Inflammatory macrophage treated with lipopolysaccharide for 4 hours (primary cell): ENCODE measurements at places on chromosomes 6 and 20.

- no peak for DNase-seq
Observed at GRCh38 chr20:1242099-1242498, 16.3 kb downstream of the RAD21L1 start.

GRCh38 chr20:33863440-33864323, 52.5 kb downstream of the CHMP4B start:
- no peak for DNase-seq

DNA sequence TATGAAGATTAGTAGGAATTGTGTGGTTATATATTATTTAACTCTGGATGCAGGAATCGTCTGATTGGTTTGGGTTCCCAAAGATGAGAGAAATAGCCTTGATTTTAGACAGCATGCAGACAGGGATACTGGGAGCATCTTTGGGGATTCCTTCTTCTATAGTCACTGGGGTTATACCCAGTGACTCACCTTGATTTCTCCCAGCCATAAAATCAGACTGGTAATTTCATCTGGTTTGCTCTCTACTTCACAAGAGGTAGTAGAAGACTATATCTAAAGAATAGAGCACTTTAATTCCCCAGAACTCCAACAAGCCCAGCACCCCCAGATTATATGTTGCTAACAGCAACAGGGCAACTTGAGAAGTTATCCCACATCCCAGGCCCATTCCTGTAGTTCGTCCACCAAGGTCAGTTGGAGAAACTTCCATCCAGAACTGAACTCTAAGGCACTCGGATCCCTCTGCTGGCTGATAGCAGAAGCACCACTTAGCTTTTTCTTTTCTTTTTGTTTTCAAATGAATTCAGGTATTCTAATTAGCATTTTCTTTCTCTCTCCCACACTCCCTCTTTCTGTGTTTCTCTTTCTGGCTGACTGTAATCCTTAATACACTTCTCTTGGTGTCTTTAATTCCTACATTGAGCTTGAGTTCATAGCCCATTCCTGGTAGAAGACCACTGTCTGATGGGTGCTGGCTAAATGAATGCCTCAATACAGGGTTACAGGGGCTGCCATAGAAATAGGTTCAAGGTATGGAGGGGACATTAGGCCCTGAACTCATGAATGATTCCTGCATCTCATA, 20.4 kb upstream of the EFHC1 start:
- peak; percentile 58 for DNase-seq

DNA sequence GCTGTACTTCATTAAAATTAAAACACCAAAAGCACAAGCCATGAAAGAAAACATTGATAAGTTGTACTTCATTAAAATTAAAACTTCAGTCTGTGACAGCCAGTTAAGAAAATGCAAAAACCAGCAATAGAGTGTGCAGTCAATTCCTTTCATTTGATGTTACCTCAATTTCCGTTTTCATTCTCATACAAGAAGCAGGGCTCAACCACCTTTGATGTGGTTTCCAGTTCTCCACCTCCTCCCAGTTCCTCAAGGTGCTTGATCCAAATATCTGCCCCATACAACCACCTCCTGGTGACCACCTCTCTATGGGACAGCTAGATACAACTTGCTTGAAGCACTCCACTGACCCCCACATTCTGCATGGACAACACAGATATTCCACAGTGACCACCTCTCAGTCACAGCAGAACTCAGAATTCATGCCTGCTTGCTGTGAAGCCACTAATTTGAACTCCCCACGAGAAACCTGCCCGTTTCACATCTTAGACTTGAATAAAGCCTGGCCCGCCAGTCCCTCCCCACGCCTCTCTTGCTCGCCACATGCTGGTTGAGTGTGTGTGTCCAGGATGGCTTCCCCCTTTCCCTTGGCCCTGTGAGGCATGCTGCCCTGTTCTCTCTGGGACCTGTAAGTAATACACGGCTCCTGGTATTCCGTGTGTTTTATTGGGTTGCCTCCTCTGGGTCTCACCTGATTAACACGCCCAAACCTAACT, 66.1 kb downstream of the FAM50B start:
- DNase-seq = no peak

GRCh38 chr6:161238500-161238899, 35.4 kb downstream of the AGPAT4 start:
- DNase-seq = peak; percentile 42

- no peak for DNase-seq
Observed at GRCh38 chr20:51438136-51438535, 104.4 kb downstream of the NFATC2 start.

- DNase-seq = no peak
Observed at GRCh38 chr20:58723628-58723984, 31.0 kb downstream of the NPEPL1 start.

DNA sequence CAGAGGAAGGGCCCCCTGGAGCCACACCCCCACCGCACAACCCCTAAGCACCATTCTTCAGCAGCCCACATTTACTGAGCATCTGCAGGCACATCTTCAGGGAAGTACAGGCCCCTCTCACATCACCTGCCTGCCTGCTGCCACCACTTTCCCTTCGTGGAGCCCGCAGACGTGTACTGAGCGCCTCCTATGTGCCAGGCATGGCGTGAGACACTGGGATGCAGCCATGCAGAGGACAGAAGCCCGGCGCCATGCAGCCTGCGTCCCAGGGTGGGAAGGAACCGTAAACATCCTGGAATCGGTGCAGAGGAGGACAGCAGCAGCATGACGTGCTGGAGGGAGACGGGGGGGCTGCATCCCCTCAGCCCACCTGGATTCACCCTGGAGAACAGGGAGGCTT, 78.1 kb downstream of the GRM4 start:
- no peak for DNase-seq

DNA sequence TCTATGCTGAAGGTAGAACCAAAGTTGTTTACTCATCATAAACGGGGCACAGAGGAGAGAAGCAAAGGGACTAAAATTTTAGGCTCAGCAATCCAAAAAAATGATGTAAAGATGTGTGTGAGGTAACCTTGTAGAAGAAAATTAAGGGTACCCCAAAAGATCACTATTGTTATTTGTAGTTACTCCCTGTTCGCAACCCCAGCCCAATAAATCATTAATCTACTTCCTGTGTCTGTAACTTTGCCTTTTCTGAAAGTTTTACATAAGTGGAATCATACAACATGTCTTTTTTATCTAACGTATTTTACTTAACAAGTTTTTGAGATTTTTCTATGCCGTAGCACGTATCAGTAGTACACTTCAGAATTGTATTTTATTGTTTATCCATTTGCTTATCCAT, 1114.8 kb upstream of the GJE1 start:
- no peak for DNase-seq

DNA sequence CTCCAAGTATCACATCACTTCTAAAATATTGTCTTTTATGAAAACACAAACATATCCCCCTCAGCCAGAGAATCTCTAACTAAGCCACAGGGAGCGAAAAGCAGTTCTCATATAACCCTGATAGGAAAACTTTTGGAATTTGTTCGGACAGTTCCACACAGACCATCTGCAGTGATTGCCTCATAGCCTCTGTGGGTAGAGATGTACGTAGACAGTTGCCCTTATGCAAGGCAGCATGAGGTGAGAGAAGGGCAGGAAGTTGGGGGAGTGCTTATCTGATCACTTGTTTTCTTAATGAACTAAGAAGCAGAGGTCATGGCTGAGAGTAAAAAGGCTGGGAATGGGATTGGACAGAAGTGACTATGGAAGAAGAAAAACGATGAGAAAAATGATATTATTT, 39.6 kb downstream of the SLC23A2 start:
- peak; percentile 86 for DNase-seq

DNA sequence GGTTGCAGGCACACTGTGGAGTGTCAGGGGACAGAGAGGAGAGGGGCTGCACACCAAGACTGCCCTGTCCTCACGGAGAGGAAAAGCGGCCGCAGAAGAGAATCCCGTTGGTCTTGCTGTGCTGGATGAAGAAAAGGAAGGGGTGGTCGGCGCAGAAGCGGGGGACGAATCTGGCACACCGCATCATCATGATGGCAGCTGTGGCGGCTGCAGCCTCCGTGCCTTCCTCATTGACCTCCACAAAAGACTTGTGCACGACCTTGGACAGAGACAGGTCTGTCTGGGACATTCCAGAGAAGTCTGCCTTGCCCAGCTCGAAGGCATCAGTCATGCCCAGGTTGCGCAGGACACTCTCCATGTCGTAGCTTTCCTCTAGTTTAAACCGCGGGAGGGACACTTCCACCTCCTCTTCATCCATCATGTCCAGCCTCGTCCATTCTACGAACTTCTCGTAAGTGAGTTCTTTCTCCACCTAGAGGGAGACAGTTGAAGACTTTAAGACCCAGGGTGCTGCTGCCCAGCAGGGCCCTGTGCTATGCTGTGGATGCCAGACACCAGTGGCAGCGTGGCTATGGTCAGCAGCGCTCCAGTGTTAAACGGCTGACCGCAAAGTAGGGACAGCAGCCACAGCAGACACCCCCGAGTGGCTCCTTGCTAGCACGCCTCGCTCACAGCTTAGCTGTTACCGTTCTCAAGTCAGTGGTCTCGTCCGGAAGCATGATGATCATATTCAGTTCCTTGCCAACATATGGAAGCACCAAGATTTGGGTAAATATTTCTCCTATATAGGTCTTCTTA, 22.9 kb downstream of the SERPINB6 start:
- no peak for DNase-seq

DNA sequence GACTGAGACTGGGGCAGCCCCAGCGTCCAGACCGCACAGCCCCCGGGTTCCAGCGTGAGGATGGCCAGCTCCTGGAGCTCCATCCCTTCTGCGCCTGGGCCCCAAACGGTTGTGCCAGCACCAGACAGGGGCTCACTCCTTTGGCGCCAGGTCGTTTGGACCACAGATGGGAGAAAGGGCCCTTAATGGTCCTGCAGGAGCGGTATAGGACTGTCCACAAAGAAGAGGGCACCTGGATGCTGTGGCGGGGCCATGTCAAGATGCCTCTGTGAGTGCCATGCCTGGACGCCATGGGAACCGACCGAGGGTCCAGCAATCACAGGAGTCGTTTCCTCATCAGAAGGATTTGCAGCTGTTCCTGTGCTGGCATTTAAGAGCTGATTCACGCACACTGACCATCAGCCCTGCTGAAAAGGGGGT, 82.7 kb downstream of the DLL1 start:
- no peak for DNase-seq

DNA sequence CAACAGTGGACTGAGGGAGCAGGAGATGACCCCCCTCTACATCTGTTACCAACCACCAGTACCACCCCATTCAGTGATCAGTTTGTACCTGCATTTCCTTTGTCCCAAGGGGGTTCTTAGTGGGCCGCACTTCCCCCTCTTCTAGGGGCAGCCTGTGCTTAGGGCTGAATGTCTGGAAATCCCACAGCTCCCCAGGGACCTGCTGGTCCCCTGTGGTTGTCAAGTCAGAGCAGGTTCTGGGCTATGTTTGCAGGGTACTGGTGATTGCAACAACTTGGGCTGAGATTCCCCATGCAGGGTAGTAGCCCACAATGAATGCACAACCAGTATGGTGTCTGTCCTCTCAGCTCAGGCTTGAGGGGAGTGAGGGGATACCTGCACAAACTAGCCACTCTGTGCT, 39.7 kb upstream of the COL10A1 start:
- DNase-seq = no peak

DNA sequence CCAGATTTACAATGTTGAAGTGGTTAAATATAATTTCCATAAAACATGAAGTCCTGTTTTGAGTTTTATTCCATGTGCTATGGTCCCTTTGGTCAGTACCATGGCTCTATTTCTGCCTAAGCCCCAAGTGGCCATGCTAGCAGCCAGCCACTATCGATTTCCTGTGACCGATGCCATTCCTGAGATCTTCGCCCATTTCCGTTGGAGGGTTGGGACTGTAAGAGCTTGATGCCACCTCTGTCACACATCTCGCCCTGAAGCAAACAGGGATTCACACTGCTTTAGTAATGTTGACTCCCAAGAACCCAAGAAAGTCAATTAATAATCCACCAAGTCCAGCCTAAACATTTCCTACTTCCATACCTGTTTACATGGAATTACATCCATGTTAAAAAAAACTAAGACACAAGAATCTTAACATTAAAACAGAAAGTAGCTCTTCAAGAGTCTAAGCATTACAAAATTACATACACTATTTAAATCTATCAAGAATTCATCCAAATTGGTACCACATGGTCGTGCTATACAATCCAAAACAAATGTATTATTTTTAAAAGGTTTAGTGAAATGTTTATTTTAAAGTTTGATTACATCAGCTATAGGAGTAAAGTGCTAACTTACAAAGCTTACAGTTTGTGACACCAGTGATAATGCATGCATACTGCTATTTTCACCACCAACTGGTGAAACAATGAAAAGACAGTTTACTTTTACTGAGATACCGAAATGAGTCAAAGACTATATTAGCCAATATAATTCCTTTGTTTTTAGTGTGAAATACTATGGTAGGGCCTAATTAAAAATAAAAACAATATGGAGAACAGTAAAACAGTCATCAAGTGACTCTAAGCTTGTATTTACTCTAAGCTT, 2.5 kb downstream of the RBM39 start:
- peak; percentile 62 for DNase-seq

GRCh38 chr6:101088594-101088993, 207.5 kb upstream of the ASCC3 start:
- DNase-seq = no peak

DNA sequence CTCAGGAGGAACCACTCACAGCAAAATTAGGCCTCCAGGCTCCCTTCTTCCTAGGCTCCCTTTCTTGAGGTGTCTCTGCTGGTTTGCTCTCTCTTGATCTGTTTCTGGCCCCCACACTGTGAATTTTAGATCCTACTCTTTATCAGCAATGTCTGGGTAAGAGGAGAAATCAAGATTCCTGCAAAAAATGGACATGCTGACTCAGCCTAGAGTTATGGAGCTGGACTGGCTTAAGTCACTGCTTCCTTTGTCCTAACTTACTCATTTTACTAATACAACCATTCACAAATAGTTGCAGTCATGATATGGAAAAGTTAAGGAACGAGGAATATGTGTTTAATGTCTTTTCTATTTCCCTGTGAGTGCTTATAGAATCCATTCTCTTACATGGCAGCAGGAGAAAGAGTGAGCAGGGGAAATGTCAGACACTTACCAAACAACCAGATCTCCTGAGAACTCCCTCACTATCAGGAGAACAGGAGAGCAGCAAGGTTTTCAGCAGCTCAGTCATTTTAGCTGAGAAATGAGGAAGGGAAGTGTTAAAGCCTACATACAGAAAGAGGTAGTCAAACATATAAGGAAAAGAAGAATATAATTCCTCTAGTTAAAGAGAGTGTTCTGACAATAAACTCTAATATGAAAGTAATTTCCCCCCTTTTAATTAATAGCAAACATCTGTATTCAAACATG, 160.8 kb downstream of the PDE7B start:
- DNase-seq = peak; percentile 23

DNA sequence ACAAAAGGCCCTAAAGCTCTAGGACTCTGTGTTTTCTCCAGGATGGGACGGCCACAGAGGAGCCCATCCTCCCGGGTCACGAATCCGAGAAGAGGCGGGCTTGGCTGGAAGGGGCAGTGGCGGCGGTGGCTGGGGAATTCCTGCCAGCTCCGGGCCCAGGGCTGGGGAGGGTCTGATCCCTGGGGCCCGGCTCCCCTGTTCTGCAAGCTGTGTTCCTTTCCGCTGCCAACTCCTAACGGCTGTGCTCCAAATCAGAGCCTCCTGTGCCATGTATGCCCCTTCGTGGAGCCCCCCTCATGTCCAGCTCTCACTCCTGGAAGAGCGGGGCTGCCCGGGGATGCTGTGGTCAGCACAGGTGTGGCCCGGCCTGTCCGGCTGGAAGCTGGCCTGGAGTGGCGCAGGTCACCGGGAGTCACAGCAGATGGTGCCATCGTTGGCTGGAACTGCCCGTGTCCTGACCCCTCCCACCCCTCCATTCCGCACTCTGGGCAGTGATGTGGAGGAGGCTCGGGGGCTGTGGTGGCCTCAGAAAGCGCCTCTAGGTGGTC, 88.2 kb upstream of the MPC1 start:
- no peak for DNase-seq
